ENCODE measurements at places on chromosomes 16 and 17.

- no peak for DNase-seq
Observed at GRCh38 chr17:14732211-14732610, 431.3 kb downstream of the HS3ST3B1 start.

DNA sequence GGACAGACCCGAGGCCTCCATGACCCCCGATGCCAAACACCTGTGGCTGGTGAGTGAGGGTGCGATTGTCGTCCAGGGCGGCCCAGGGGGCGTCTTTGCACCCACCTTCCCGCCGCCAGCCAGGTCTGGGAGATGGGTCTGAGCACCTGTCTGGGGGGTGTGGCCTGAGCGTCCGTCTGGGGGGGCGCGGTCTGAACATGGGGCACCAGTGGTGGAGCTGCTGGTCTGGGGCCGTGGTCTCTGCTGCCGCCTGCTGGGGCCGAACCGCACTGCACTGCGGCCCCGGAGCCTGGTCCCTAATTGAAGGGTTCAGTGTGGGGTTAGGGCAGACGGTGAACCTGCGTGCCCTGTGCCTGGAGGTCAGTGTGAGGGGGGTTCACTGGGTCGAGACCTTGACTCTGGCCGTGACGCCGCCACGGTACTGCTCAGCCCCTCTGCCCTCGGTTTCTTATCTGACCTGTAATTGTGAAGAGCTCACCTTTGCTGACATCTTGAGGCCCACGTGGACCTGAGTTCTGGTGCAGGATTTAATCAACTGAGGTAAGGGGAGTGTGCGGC lies 12.6 kb upstream of the TCF25 start:
- no peak for DNase-seq

DNA sequence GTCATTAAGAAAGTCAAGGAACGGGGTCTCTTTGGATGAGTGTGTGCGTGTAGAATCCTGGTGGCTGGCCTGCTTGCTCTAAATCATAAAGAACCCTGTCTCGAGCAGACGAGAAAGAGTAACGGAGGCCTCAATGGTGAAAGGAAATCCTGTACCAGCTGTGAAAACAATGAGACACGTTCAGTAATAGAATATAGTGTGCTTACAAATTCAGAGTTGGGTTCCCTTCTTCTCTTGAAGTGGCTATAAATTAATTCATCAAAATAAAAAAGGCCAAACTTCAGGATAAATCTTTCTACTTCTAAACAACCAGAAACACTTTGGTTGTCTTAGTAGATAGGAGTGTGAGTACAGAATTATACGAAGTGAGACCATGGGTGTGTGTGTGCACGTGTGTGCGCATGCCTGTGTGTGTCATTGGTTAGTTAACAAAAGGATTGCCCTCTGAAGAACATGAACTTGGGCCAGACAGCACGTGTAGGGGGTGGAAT lies 48.5 kb downstream of the WWOX start:
- DNase-seq, result no peak

- DNase-seq, result no peak
Observed at GRCh38 chr17:2101448-2102257, 46.8 kb downstream of the HIC1 start.

- DNase-seq, result no peak
Observed at GRCh38 chr17:49388692-49389513, 25.8 kb downstream of the PHB1 start.

DNA sequence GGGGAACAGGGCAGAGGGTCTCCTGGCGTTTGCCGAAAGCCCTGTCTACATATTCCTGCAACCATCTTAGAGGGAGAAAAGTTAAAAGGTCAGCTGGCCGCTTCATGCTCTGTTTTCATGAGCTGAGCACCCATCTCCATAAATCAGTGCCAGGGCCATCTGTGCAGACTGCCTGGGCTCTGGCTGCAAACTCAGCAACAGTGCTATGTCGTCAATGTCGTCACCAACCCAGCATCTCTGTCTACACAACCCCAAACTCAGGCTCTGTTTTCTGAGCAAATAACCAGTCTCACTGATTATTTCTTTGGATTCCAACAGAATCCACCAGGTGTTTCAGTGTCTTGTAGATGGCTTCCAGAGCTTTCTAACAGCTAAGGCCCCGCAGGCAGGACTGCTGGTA lies 65.0 kb downstream of the HS3ST2 start:
- DNase-seq, result no peak

DNA sequence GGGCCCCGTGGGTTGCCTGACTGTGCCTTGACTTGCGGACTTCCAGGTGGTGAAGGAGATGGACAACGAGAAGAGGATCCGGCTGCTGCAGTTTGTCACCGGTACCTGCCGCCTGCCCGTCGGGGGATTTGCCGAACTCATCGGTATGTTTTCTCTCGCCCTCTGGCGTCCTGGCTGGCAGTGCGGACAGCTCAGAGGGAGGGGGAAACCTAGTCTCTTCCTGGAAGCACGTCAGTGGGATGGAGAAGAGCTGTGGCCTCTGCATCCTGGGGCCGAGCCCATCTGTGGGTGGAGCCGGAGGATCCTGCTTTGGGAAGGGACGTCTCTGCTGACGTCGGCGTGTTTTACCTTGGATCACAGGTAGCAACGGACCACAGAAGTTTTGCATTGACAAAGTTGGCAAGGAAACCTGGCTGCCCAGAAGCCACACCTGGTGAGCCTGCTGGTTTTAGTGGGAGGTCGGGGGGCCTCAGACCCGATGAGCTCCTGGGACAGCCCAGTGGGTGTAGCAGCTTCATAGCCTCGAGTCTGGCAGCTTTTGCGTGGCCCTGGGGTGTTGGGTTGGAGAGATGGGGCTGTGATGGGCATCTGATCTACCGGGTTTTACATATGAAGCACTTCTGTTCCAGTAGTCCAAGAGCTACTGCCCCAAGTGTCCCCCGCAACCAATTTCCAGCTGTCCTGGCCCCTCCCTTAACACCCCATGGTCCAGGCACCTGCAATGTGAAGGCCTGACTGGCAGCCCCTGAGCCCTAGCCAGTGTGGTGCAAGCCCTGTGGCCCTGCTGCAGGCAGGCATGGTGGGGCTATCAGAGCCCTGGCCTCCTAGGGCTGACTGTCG lies 11.9 kb upstream of the CLEC18A start:
- DNase-seq, result no peak

DNA sequence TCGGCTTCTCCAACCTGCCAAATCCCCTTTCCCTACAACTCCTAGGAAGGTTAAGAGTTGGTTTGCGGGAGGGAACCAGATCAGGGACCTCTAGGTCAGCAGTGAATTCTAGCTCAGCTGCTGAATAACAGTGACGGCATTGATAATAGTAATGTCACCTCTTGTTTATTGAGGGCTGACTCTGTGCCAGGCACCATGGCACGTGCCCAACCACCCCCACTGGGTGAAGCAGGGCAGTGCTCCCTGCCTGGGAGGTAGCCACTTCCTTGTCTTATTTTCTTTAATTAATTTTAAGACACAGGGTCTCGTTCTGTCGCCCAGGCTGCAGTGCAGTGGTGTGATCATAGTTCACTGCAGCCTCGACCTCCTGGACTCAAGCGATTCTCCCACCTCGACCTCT lies 5.5 kb upstream of the PPL start:
- DNase-seq, result no peak

DNA sequence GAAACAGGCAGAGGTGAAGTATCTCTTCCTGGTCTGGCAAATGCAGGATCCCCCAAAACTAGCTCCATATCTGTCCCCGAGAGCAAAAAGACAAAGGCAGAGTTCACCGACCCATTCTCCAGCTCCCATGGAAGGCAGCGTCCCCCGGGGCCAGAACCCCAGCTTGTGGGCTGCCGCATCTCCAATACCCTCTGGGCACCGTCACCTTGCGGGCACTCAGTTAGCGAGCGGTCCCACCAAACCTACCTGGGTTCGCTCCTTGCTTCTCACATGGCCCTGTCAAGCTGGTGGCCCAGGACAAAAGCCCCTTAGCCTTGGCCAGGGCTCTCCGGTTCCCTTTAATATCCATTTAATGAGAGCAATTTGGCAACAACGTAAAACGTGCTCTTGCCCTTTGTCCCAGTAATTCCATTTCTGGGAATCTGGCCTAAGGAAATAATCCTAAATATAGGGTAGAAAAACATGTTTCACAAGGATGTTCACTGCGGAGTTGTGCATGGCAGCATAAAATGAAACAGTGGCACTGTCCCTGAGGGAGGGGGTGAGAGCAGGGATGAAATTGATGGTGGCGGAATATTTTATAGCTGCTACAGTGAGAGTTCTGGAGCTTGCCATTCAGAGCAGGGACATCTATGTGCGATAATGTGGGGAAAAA lies 157.1 kb downstream of the CMIP start:
- no peak for DNase-seq

DNA sequence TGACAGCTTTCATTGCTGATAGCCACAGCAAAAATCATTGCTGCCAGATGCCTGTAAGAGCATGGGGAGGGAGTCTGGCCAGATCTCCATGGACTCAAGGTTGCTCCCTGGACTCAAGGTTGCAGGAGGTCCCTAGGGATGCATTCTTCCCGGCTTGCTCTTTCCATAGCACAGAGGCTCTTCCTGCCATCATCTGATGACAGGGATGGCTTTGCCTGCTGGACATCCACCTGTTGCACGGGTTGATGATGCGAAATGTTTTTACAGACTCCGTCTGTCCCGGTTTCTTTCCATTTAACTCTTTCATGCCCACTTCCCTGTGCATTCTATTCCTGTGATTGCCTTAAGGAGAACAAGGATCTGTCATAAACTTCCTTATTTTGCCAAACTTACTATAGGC lies 115.6 kb upstream of the HSBP1 start:
- DNase-seq, result no peak

DNA sequence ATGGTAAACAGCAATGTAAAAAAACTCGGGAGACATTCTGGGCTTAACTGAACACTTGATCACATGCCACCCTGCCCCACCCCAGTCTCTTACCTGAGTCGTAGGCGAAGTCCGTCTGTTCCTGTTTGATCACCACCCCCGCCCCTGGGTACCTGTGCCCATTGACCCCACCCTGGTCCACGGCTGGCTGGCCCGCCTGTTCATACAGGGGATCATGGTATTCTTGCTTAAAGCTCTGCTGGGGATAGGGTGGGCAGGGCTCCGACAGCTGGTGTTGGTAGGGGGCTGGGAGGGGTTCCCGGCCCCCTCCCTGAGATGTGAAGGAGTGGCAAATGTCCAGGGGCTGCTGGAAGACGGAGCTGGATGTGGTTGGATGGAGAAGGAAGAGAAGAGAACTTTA lies 13.6 kb downstream of the ETV4 start:
- no peak for DNase-seq

DNA sequence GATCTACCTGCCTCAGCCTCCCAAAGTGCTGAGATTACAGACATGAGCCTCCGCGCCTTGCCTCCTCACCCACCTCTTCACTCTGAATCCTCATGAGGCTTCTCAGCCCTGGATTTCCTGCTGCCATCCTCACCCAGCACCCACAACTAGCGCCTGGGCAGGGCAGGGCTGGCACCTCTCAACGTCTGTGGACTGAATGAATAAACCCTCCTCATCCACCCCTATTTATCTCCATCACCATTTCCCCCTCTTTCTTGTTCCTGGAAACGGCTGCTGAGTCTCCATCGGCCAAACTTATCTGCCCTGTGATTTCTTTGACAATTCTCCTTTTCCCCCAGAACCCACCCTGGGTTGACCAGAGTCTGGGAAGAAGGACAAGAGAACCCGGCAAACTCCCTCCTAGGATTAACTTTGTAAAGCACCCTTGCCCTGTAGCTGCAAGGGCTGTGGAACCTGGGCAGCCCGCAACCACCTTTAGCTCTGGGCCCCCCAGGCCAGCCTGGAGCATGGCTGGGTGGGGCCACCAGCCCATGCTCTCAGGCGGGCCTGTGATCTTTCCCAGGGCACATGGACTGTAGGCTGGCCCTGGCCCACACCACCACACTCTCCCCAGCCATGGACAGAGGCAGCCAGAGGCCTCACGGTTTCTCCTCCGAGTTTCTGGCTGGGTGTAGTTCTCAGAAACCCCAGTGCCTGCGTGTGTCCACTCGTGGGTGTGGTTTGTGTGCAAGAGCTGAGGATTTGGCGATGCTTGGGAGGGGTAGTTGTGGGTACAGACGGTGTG lies 2.4 kb downstream of the SPN start:
- DNase-seq, result no peak

- DNase-seq, result no peak
Observed at GRCh38 chr16:49213594-49213993, 68.0 kb downstream of the CBLN1 start.

DNA sequence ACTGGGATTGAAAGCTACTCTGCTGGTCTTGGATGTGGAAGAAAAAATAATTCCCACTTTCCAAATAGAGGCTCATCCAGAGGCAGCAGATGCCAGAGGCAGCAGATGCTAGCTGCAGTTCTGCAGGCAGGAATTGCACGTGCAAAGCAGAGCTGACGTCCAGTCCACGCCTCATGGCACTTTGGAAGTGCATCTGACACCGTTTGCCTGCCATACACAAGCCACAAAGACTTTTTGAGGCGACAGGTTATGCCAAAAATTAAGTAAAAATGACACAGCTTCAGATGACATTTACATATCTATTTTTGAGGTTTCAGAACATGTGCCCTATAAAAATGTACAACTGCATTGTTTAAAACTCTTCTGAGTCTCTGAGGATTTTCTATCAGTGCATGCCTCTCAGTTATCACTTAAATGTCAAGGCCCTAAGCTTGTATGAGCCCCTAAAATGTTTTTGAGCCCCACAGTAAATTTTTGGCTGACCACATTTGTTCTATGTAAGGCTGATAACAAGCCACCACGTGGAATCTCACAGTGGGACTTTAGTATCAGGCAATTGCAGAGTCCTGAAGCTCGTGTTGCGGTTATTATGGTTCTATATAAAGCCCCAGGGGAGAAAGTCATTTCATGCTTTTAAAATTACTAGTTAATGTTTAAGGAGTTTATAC lies 239.2 kb downstream of the PRKCA start:
- no peak for DNase-seq

GRCh38 chr16:67451704-67452435 lies 20.9 kb downstream of the HSD11B2 start:
- DNase-seq, result no peak

DNA sequence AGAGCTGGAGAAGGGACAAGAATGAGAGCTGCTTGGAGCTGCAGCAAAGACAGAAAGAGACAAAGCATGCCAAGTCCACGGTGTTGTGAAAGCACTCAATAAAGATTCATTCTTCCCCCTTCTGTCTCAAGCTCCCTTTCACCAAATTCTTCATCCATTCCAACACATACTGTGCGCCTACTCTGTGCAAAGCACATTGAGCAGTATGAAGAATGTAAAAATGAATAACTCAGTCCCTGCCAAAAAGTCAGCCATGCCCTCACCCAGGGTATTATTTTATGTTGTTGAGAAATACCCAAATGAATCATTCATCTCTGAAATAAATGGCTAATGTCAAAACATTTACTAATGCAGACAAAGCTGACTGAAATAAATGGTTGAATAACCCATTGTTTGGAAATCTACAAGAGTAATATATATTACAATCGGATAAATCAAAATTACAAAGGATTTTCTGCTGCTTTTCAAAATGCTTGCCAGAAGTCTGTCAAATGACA lies 282.9 kb upstream of the IRX5 start:
- no peak for DNase-seq

DNA sequence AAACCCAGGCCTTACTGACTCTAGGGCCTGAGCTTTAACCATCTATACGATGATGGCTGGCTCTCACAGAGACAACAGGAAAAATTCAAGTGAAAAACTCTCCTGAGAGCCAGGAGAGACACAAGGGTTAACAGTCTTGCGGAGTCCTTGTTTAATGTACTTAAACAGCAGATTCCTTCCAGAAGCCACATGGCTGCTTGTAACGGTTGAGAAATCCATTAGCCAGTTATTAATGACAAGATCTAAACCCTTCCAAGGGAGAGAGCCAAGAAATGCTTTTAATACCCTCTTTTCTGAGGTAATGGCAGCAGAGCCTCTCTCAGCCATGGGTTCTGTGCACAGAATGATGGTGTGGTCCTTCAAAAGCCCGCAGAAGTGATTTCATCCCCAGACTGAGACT lies 5.2 kb upstream of the ALDOA start:
- no peak for DNase-seq
